ENCODE measurements at places on chromosomes 7 and 10. TPM values are rescaled to one million over a fixed set of nuclear protein-coding genes. Genes with fewer than 3 reads are reported as not detected.

TMEM140 gene
- 23.1 TPM for total RNA-seq

CCDC3 gene
- 2.4 TPM for total RNA-seq

GRB10 gene
- 113 TPM for total RNA-seq

ADCYAP1R1 gene
- total RNA-seq: not detected

CPXM2 gene
- total RNA-seq: 7.0 TPM

TCAF1 gene
- total RNA-seq: 26.8 TPM

DUS4L gene
- total RNA-seq: 9.7 TPM

KIAA1217 gene
- total RNA-seq: 25.7 TPM

All from mammary microvascular endothelial cell (primary cell).